ENCODE measurements at places on chromosomes 12 and 14. TPM values are rescaled to one million over a fixed set of nuclear protein-coding genes. Genes with fewer than 3 reads are reported as not detected.

DNA sequence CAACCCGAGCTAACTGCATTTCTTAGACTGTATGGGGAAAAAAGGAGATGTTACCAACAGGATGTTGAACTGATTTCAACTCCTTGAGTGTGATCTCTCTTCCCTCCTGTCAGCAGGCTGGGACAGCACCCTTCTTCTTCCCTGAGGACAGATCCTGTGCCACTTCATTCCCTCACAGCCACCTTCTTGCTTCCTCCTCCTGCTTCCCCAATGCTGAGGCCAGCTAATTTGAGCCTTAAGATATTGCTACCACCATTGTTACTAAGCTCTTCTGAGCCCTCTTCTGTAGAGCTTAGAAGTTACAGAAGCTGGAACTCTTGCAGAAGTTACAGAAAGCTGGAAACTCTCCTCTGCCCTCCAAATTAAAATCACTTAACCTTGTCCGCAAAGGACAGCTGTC lies 88.8 kb downstream of the SPTSSA start:
- no peaks in the 10 kb centered on the region for H3K4me1 ChIP-seq
- DNase-seq: no peak
- H3K36me3 ChIP-seq: no peaks in the 10 kb centered on the region
- no peaks in the 10 kb centered on the region for H3K27me3 ChIP-seq
- H3K4me3 ChIP-seq: no peak overlapping the region

Gene IL23A
- total RNA-seq: not detected

DNA sequence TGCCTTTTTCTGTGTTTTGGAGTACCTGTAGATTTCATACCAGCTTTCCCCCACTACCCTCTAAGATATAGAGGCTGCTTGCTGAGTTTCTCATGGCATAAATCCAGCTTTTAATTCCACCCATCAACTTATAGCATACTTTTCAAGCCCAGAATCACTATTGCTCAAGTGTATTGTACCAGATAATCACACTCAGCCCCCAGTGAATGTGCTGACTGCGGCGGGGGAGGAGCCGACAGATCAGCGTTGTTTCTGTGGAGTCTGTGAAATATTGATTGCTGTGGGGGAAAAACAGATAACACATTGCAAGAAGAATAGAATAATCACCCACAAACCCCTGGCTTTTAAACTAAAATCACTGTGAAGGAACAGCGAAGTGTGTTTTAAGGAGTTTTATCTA lies 296.1 kb downstream of the TMEM132D start:
- no peak overlapping the region for H3K4me3 ChIP-seq
- H3K27ac ChIP-seq: no peak overlapping the region
- no peak for DNase-seq
- peaks cover 7% of the 10 kb centered on the region for H3K27me3 ChIP-seq
- no peaks in the 10 kb centered on the region for H3K36me3 ChIP-seq

Gene VTI1B
- total RNA-seq: 125 TPM

Gene SNW1
- total RNA-seq: 52.6 TPM
